CD8-positive, alpha-beta memory T cell (primary cell): ENCODE measurements at places on chromosomes 2 and 18. TPM values are rescaled to one million over a fixed set of nuclear protein-coding genes. Genes with fewer than 3 reads are reported as not detected.
A peak's percentile ranks its signal among the peaks of the same experiment; 100 is the strongest.

Gene CHST9
- total RNA-seq: not detected

GRCh38 chr2:68284896-68285295 lies 32.6 kb upstream of the PPP3R1 start:
- no peak overlapping the region for H3K4me3 ChIP-seq
- no peaks in the 10 kb centered on the region for H3K36me3 ChIP-seq
- DNase-seq: no peak
- H3K27me3 ChIP-seq: no peaks in the 10 kb centered on the region
- H3K4me1 ChIP-seq: peaks cover 4% of the 10 kb centered on the region
- no peak overlapping the region for H3K27ac ChIP-seq

GRCh38 chr18:50196261-50196660 lies 1.3 kb upstream of the MYO5B start:
- H3K27ac ChIP-seq: no peak overlapping the region
- H3K36me3 ChIP-seq: no peaks in the 10 kb centered on the region
- no peak for DNase-seq
- no peak overlapping the region for H3K4me3 ChIP-seq

DNA sequence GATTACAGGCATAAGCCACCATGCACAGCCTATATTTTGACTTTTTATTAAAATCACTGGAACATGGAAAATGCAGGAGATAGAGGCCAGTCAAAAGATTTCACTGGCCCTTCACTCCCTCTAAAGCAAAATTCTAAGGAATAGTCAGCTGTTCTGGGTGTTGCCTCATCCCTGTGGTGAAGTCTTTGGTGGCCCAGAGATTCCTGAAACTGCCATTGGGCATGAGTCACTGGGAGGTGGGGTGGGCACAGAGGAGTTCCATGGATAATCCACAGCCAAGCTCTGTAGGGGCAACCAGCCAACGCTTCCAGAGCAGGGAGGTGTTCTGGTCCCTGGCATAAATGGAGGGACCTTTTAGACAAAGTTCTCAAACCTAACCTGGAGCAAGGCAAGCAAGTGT lies 89.7 kb upstream of the TTC39C start:
- H3K36me3 ChIP-seq: no peaks in the 10 kb centered on the region
- DNase-seq: no peak
- H3K27me3 ChIP-seq: no peaks in the 10 kb centered on the region
- H3K4me1 ChIP-seq: peaks cover 15% of the 10 kb centered on the region

DNA sequence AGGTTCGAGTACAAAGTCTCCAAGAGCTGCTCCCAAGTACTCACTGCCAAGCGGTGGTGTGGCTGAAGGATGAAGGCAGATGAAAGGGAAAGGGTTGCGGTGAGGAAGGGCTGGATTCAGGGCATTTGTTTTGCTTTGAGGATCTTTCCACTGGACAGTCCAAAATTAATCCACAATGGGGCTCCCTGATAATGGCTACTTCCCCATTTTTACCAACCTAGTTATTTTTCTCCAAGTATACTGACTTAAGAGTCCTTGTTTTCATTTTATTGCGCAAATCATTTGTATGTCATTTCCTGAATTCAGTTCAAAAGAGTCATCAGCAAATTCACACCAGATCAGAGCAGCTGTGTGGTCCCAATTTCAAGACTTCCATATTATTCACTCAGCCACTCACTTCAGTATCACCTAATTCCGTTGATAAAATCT lies 464 bp upstream of the SESTD1 start:
- DNase-seq: no peak
- no peaks in the 10 kb centered on the region for H3K36me3 ChIP-seq
- H3K4me1 ChIP-seq: no peaks in the 10 kb centered on the region
- H3K4me3 ChIP-seq: peak overlapping the region; percentile 42
- H3K27ac ChIP-seq: no peak overlapping the region

Gene DNER
- not detected for total RNA-seq

DNA sequence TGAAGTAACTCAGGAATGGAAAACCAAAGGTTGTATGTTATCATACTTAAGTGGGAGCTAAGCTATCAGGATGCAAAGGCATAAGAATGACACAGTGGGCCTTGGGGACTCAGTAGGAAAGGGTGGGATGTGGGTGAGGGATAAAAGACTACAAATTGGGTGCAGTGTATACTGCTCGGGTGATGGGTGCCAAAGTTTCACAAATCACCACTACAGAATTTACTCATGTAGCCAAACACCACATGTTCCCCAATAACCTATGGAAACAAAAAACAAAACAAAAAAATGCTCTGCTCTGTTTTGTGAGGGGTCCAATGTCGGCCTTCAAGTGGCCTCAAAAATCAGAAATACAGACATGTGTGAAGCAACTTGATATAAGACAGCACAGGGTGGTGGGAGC lies 8.9 kb upstream of the RNF144A start:
- no peak overlapping the region for H3K4me3 ChIP-seq
- H3K27me3 ChIP-seq: no peaks in the 10 kb centered on the region
- peaks cover 81% of the 10 kb centered on the region for H3K4me1 ChIP-seq
- no peak for DNase-seq
- H3K27ac ChIP-seq: no peak overlapping the region

Gene ANKRD30BL
- total RNA-seq: not detected

DNA sequence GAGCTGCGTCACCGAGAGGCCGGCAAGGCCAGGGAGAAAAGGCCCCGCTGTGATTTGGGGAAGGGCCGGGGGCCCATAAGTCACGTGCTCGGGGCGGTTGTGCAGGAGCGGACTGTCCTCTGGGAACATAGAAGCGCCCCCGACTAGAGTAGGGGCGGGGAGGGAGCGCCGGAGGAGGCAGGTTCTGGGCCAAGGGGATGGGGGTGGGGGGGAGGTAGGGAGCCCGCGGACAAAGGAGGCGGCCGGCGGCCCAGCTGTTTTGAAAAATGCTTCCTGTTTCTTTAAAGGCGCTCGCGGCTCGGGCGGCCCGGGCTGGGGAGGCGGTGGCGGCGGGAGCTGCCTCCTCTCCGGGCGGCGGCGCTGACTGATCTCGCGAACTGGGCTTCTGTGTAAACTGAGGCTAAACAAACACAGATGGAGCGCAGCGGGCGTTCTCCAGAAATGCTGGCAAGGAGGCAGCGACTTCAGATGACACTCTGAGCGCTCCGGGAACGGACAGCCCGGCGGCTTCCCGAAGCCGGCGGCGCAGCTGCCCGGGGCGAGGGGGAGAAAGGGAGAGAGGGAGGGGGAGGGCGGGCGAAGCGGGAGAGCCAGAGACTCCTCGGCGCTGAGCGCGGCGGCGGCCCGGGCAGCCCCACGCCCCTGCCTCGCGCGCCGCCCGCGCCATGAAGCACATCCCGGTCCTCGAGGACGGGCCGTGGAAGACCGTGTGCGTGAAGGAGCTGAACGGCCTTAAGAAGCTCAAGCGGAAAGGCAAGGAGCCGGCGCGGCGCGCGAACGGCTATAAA lies at the start of gene ATOH8:
Gene ATOH8 (plus strand): TSS at position 467 of the 788 bp plus-strand sequence. CDS start 199 bp downstream, at position 666.
- peaks cover 44% of the 10 kb centered on the region for H3K27me3 ChIP-seq
- peaks cover 10% of the 10 kb centered on the region for H3K4me1 ChIP-seq
- peak within 1 kb of the TSS; percentile 28 for H3K4me3 ChIP-seq
- no peaks in the 10 kb centered on the region for H3K36me3 ChIP-seq

DNA sequence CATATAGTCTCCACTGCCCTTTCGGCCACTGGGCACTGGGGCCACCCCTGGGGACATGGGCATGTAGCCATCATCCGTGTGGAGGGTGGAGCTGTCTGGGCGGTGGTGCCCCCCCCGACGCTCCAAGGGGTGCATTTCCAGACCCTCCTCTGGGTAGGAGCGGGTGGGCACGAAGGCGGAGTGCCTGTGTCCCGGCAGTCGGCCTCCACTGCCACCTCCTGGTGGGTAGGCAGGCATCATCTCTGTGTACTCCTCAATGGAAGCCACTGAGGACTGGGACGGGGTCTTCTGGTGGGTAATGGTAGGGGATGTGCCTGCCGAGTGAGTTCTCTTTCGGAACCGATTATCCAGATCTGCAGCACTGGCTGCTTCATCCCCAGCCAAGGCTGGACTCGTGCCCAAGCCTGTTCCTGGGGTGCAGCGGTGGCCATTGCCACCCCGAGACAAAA lies 2.8 kb downstream of the IRS1 start:
- H3K27me3 ChIP-seq: no peaks in the 10 kb centered on the region
- no peak overlapping the region for H3K4me3 ChIP-seq
- H3K4me1 ChIP-seq: peaks cover 22% of the 10 kb centered on the region
- no peak for DNase-seq
- H3K27ac ChIP-seq: no peak overlapping the region

GRCh38 chr2:25161055-25161781 lies 7.2 kb downstream of the POMC start:
- H3K27ac ChIP-seq: no peak overlapping the region
- DNase-seq: peak; percentile 59
- no peaks in the 10 kb centered on the region for H3K36me3 ChIP-seq
- H3K27me3 ChIP-seq: no peaks in the 10 kb centered on the region
- peaks cover 6% of the 10 kb centered on the region for H3K4me1 ChIP-seq

Gene GCG
- not detected for total RNA-seq

Gene SPIRE1
- total RNA-seq: 8.1 TPM

Gene IL1R1
- total RNA-seq: 3.7 TPM

Gene DES
- total RNA-seq: not detected

GRCh38 chr2:98899041-98899702 lies 36.9 kb downstream of the CRACDL start:
- no peaks in the 10 kb centered on the region for H3K27me3 ChIP-seq
- no peak overlapping the region for H3K27ac ChIP-seq
- no peaks in the 10 kb centered on the region for H3K36me3 ChIP-seq

Gene HOXD12
- not detected for total RNA-seq

DNA sequence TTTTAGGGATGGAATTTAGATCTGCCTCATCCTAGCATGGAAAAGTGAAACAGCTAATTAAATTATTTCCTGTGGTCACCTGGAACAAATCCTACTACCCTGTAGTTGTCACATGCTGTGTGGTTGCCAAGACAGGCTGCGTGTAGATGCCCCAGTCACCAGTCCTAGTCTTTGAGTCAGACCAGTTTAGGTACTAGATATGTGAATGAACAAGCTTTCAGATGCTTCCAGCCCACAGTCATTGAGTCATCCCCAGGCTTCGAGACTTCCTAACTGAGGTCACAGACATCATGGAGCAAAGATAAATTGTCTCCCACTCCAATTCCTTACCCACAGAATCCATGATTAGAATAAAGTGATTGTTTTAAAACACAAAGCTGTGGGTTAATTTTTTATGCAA lies 35.8 kb upstream of the GRB14 start:
- no peak overlapping the region for H3K27ac ChIP-seq
- no peaks in the 10 kb centered on the region for H3K36me3 ChIP-seq
- H3K4me1 ChIP-seq: no peaks in the 10 kb centered on the region
- no peak overlapping the region for H3K4me3 ChIP-seq
- DNase-seq: no peak
- H3K27me3 ChIP-seq: no peaks in the 10 kb centered on the region

GRCh38 chr18:58990720-58991119 lies 126.0 kb downstream of the ZNF532 start:
- H3K4me1 ChIP-seq: no peaks in the 10 kb centered on the region
- no peaks in the 10 kb centered on the region for H3K27me3 ChIP-seq
- no peak for DNase-seq
- H3K27ac ChIP-seq: no peak overlapping the region
- H3K4me3 ChIP-seq: no peak overlapping the region
- H3K36me3 ChIP-seq: no peaks in the 10 kb centered on the region

DNA sequence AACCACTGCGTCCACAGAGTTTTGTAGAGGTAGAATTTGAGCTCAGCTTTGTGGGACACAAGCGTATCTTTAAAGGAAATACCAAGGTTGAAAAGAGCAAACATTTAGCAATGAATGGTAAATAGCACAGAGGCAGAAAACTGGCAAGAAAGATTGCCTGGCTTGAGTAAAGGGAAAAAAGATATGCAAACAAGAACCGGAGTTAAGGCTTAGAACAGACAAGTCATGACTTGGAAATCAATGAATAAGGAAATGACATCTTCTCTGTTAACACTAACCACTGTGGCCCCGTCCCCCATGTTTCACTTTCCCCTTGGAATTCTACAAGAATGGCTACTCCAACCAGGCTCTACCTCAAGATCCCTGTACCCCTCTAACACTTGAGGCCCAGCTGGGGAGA lies 3.8 kb downstream of the STAM2 start:
- no peak overlapping the region for H3K4me3 ChIP-seq
- H3K4me1 ChIP-seq: peaks cover 34% of the 10 kb centered on the region
- no peak for DNase-seq
- H3K36me3 ChIP-seq: no peaks in the 10 kb centered on the region

Gene REG3A
- not detected for total RNA-seq

- no peaks in the 10 kb centered on the region for H3K27me3 ChIP-seq
- no peak for DNase-seq
- no peak overlapping the region for H3K4me3 ChIP-seq
- H3K27ac ChIP-seq: no peak overlapping the region
Measured at GRCh38 chr2:80288576-80288975, 16.0 kb downstream of the LRRTM1 start.

DNA sequence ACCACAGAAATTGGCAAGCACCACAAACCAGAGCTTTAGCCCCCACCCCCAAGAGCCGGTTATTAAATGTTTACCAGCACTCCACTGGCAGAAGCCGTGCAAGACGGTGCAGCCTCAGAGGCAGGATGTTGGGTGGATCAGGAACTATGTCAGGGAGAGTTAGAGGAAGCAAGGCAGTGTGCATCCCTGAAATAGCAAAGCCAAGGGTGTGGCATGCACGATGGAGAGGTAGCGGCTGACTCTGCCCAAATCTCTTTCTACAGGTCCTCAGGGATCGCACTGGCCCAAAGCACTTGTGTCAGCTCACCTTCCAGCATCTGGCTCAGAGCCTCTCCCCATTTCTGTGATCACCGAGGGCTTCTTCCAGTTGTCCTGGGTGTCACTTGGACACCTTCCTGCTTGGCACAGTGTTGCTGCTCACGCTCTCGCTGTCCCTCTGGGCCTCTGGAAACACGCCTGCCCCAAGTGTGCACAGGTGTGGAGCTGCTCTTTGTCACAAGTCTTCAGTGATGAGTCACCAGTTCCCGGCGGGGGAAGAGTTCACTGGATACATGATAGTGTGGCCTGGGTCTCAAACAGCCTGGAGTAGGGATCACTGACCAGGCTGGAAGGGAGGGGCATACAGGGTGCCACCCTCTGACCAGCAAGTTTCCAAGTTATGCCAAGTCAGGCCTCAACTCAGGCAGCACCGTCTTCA lies 17.3 kb upstream of the B3GNT7 start:
- H3K27ac ChIP-seq: no peak overlapping the region
- no peaks in the 10 kb centered on the region for H3K27me3 ChIP-seq
- H3K36me3 ChIP-seq: no peaks in the 10 kb centered on the region
- H3K4me1 ChIP-seq: no peaks in the 10 kb centered on the region
- DNase-seq: no peak

GRCh38 chr2:144629935-144630334 lies 110.0 kb upstream of the ZEB2 start:
- H3K4me3 ChIP-seq: no peak overlapping the region
